Esophagus squamous epithelium (tissue), 5 donors: ENCODE measurements at places on chromosomes 13 and 19.

DNA sequence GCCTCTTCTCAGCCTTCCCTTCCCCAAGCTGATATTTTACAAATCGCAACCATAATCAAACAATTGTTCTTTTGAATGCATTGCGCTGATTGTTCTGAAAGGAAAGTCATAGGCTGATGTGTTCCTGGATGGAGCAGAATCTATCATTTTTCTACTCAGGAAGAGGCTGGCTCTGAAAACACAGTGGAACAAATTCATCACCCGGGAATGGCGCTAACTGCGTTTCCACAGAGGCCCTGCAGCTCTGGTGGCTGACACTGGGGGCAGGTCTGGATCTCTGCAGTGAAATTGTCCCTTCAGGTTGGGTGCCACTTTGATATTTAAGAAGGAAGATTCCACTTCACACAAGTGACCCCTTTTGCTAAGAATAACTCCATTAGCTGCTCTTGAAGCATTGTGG is 1060.8 kb downstream of the UQCRFS1 start:
- DNase-seq: no peak

GRCh38 chr19:4951656-4952055 is 17.3 kb upstream of the KDM4B start:
- DNase-seq: no peak

DNA sequence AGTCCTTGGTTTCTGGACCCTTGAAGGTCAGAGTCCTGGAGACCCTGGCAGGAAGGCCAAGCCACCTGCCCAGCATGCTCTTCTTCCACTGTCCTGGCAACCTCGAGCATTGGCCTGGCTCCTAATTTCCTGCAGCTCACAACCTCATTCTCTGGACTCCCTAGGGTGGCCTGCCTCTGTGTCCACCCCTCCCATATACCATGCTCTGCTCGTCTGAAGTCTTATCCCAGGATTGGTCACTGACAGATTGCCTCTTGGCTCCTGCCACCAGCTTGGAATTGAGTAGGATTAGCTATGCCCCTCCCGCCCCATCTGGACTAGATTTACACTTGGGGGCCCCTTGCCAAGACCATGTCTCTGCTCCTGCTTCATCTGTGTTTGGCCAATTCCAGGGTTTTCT is 17.1 kb upstream of the WASF3 start:
- no peak for DNase-seq

DNA sequence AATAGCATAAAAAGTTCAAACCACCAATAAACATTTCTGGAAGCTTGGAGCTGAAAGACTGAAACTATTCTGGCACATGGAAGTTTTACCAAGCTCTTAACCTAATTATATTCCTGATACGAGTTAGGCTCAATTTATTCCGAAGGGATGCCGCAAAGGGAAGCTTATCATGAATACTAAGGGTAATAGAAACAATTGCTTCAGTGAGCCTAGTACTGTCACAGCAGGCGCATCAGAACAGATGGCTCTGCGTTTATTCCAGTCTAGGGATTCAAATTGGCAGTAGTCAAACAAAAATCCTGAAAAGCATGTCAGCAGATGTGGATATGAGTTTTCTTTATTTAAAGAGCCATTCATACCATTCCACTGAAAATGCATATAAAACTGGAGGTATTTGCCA is 779.5 kb downstream of the GPC5 start:
- DNase-seq: no peak

GRCh38 chr13:88919970-88920628 is 1248.9 kb downstream of the SLITRK5 start:
- no peak for DNase-seq

- no peak for DNase-seq
Measured at GRCh38 chr19:2184422-2184975, 20.8 kb downstream of the DOT1L start.

DNA sequence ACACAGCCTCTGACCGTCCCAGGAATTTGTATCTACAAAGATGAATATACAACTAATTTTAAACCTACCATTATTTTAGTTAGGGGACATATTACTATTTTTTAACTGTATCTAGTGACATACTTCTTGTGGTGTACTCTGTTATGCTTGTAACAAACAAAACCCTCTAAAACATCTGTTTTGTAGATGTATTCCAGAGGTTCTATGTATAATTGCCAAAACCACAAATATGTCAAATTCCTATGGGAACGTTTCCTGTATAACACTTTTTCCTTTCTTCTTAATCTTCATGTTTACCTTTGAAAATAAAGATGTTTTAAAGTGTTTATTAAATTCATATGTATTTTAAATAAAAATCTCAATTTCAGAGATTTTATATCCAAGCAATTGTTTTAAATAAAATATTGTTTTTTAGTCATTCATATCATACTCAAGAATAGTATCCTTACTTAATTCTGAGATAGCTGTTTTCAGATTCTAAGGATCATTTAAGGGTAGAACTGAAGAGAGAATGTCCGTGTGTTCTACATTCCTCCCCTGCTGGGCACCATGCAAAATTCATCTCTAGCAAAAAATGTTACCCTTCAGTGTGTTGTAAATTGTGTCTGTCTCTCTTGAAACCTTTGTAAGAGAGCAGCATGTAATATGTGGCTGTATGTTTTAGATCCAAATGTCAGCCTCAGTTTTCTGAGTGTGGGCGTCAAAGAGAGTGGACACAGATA is 1327.7 kb downstream of the EFNB2 start:
- DNase-seq: no peak

GRCh38 chr13:24662195-24663088 is 17.8 kb upstream of the ATP12A start:
- DNase-seq: no peak

DNA sequence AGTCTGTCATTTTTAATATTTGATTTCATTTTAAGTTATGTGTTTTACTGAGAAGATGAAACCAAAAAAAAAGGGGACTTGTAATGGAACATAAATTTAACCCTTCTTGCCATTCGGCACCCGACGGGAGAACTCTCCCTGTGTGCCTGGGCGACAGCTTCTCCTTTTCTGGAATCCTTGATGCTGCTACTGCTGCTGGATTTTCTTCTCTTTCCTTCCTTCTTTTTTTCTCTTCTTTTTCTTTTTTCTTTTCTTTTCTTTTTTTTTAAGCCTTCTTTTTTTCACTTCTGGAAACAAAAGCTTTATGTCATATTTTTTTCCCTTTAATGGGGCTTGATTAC is 11.1 kb upstream of the ZNF536 start:
- DNase-seq: no peak

DNA sequence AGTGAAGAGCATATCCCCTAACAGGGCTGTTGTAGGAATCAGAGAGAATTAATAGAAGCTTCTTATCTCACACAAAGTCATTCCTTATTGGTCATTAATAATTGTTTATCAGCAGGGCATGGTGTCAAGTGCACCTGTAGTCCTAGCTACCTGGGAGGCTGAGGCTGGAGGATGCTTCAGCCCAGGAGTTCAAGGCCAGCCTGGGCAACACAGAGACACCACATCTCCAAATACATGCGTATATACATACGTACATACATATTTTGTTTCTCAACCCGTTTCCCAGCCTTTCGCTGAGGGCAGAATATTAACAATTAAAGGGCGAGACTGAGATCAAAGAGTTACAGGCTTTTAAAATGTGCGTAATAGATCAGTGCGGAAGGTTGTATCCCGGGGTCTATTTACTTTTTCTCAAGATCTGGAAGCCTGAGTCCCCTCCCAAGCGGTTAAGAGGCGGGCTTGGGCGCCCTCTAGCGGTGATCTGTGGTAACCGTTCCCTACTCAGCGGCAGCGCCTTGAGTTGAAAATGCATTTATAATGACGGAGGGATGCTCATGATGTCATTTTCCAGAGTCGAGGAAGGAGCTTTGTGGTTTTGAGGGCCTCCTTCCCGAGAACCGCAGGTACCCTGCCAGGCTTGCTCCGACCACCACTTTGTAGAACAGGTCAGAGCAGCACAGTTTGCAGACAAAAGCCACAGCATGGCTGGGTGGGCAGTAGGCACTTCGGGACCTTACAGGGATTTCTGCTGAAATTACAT is 169.6 kb upstream of the GPR12 start:
- no peak for DNase-seq

DNA sequence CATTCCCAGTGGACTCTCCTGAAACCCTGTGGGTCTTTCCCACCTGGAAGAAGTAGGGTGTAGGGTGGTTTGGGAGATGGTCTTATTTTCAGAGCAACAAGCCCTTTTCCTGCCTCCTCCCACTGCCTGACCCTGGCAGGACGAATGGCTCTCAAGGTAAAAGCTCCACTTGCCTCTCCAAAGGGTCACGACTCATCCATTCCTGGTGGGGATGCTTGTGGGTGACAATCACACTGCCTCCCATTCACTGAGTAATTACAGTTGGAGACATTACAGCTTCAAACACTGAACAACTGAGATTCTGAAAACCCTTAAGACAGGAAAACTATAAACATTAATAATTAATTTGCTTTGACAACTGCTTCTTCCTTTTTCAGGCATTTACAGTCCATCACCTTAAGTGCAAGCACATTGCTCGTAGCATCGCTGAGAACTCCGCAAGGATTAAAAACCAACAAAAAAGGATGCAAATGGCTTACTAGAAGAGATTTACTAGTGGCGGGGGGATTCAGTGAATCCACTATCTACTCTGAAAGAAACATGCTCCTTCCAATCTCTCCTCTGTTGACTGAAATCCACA is 199.6 kb upstream of the IRS2 start:
- no peak for DNase-seq

DNA sequence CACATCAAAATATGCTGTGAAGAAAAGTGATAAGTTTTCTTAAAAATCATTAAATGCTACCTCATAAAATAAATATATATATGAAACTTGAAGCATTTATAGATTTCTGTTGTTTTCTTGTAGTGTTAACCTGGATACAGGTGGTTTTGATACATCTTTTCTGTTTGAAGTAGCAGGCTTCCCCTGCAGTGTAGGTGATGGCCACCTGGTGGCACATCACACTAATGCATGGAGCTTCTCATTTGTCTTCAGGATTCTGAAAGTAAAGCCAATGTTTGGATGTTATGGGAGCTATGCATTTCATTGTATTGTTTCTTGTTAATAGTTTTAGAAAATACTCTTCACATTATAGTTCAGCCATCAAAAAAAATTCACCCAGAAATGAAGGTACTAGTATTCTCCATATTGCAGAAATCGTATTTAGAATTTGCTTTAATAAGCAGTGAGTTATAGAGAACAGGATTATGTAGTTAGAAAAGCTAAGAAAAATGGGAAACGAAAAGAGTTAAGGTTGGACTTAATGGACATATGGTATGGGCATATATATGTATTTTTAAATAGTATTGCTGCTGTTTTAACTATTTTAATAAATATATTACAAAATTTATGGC is 18.7 kb downstream of the GPR180 start:
- no peak for DNase-seq

DNA sequence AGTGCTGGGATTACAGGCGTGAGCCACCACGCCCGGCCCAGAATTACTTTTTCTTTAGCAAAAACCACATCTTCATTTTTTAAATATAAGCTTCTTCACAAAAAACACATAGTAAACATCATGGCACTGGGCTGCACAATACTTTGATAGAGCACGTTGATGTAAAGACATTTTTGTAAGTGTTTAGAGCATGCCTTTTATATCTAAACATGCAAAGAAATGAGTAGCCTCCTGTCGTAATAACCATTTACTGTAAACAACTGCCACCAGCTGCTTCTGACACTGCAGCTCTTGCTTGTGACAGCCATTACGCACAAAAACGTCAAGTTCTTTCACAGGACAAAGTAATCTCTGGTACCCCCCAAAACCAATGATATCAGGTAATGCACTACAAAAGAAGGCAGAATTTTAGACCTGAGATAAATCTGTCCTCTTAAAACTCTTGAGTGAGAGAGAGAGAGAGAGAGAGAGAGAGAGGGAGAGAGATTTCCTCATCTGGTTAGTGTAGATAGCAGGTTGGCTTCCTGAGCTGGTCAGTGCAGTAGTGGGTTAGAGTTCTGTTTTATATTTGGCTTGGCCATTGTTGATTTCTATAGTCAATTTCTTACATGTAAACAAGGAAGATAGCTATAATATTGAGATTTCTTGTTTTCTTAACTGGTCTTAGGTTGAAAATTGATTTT is 6.7 kb upstream of the ZNF548 start:
- DNase-seq: no peak

GRCh38 chr13:40401911-40402776 is 264.3 kb downstream of the FOXO1 start:
- peak; percentile 69 for DNase-seq

- DNase-seq: no peak
Measured at GRCh38 chr19:1473085-1473851, 5.7 kb downstream of the C19orf25 start.

GRCh38 chr19:33459222-33460090 is 62.1 kb downstream of the PEPD start:
- no peak for DNase-seq

GRCh38 chr13:20206698-20207235 is 14.0 kb upstream of the GJB2 start:
- no peak for DNase-seq

DNA sequence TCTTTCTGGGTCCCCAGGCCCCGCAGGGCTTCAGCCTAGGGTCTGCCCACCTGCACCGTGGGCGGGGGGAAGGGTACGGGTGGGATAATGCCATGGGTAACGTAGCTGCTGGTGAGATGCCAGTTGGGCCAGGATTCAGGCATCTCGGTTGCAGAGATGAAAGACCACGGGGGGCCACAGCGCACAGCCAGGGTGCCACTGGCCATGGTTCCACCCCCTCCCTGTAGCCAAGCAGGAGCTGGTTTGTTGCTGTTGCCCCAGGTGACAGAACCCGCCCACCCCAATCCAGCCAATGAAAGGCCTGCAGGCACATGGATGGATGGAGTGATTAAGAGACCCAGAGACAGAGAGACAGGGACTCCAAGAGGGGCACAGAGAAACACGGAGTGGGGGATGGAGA is 1.0 kb upstream of the CGB7 start:
- DNase-seq: no peak

GRCh38 chr13:77196052-77196618 is 130.8 kb downstream of the MYCBP2 start:
- DNase-seq: no peak

GRCh38 chr19:53004242-53004641 is 9.5 kb upstream of the ERVV-1 start:
- DNase-seq: no peak

GRCh38 chr13:28532388-28533124 is 37.6 kb upstream of the FLT1 start:
- DNase-seq: no peak

GRCh38 chr13:99386495-99386894 is 79.3 kb upstream of the GPR183 start:
- DNase-seq: no peak

- peak; percentile 35 for DNase-seq
Measured at GRCh38 chr19:29680447-29680846, 15.2 kb downstream of the PLEKHF1 start.

- no peak for DNase-seq
Measured at GRCh38 chr13:109215377-109215776, 571.0 kb downstream of the IRS2 start.

- DNase-seq: no peak
Measured at GRCh38 chr13:98775386-98775785, 22.9 kb upstream of the SLC15A1 start.

- no peak for DNase-seq
Measured at GRCh38 chr13:29958476-29958875, 108.1 kb upstream of the UBL3 start.

DNA sequence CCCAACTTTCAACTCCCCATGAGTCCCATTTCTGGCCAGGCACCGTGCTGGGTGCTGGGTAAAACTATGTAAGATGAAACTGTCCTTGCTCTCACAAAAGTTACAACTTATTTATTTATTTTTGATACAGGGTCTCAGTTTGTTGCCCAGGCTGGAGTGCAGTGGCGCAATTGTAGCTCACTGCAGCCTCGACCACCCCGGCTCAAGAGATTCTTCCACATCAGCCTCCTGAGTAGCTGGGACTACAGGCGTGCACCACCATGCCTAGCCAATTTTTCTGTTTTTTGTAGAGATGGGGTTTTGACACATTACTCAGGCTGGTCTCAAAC is 12.9 kb upstream of the CADM4 start:
- DNase-seq: no peak
